ENCODE measurements at places on chromosomes 4 and X.

DNA sequence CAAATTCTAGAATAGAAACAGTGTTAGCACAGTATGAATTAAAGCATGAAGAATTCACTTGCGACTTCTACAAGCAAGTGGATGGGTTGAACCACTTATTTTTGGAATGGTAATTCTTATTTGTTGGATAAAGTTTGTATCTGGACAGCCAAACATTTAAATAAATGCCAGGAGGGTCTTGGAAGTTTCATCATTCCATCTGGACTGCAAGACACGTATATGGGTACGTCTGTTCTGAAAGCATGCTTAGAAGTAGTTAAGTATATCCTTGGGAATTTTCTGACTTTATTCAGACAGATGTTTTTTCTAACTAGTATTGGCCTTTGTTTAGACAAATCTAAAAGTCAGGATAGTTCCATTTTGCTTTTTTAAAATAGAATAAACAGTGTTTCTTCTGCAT is 77.5 kb upstream of the CASK start:
- no peak for DNase-seq

DNA sequence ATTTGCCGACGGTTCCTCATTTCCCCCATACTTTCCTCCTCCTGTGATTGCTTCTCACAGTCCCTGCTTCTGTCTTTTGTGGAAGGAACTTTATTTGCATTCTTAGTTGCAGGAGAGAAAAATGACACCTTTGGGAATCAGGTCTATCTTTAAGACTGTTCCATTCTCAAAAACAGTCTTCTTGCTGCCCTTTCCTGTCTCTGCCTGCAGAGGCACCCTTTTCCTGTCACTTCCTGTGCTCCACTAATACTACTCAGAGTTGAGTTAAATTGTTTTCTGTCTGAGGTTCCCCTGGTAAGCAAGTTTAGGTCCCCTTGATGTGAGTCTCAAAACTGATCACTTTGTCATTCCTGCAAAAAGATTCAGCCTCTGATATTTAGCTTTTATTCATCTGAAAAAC is 208.8 kb upstream of the CLNK start:
- peak; percentile 9 for DNase-seq

- DNase-seq, result no peak
Observed at GRCh38 chrX:44898411-44899221, 25.6 kb downstream of the KDM6A start.

- DNase-seq, result no peak
Observed at GRCh38 chrX:105323928-105324327, 103.4 kb upstream of the TEX13A start.

GRCh38 chrX:42094218-42094617 is 170.9 kb upstream of the CASK start:
- no peak for DNase-seq

- DNase-seq, result no peak
Observed at GRCh38 chr4:185384930-185385331, 10.8 kb downstream of the LRP2BP start.

- no peak for DNase-seq
Observed at GRCh38 chr4:181897935-181898334, 345.3 kb upstream of the TENM3 start.

GRCh38 chr4:6957148-6957520 is 47.5 kb downstream of the TBC1D14 start:
- DNase-seq, result no peak

GRCh38 chr4:170247596-170247995 is 157.8 kb upstream of the AADAT start:
- DNase-seq, result no peak

GRCh38 chr4:77193511-77194102 is 36.6 kb downstream of the CCNG2 start:
- DNase-seq, result peak; percentile 84

GRCh38 chr4:120007191-120007871 is 59.3 kb downstream of the MAD2L1 start:
- no peak for DNase-seq

DNA sequence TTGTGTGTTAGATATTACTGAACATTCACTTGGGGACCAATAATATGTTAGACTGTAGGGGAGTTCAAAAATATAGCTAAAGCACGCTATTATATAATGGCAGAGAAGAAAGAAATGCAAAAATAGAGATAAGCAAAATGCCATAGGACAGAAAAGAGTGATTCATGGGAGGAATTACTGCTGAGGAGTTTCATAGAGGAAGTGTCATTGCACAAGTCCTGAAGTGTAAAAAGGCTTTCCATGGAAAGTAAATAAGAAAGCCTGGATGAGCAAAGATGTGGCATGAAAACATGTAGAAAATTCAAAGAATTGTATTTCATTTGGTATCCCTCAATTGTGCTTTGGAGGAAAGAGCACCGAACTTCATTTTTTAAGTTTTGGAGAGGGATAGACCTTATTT is 14.5 kb downstream of the HMGB2 start:
- DNase-seq, result no peak

GRCh38 chrX:148298737-148299136 is 201.7 kb upstream of the AFF2 start:
- no peak for DNase-seq

- no peak for DNase-seq
Observed at GRCh38 chr4:151227731-151228130, 49.2 kb upstream of the PRSS48 start.

- no peak for DNase-seq
Observed at GRCh38 chr4:98245226-98245625, 16.0 kb upstream of the RAP1GDS1 start.

GRCh38 chr4:101593666-101594065 is 196.9 kb upstream of the BANK1 start:
- DNase-seq, result no peak

DNA sequence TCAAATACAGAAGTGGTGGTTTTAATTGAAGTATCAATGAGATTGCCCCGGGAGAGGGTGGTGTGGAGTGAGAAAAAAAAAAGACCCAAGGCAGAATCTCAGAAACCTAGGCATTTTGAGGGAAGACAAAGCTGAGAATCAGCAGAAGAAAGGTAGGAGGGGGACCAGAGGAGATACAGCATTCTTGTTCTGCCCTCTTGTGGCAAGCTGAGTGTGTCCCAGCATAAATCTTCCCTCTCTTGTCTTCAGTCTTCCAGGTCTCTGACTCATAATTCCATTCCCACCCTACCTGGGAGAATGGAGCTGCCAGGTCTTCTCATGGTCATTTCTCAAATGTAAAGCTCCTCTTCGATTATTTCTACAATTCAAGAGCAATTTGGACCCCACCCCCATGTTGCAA is 32.7 kb upstream of the MAGED1 start:
- peak; percentile 5 for DNase-seq

GRCh38 chrX:12770440-12770839 is 20.8 kb upstream of the PRPS2 start:
- peak; percentile 10 for DNase-seq

- no peak for DNase-seq
Observed at GRCh38 chr4:144592264-144592663, 53.7 kb upstream of the HHIP start.

DNA sequence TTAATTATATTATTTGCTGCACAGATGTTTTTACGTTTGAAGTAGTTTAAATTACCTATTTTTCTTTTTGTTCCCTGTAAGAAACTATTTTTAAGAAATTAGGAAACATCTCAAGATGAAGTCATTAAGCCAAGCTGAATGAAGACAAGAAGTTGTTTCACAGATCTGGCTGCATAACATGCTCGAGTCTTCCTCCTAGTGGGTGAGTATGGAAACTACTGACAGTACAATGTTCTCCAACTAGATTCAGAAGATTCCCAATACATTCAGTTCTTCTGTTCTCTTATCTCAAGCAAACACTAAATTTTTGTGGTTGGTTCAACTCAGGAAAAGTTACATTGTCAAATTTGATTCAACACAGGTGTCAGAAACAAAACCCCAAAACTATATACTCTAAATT is 256.8 kb upstream of the VCX start:
- DNase-seq, result peak; percentile 18

- no peak for DNase-seq
Observed at GRCh38 chrX:68826113-68826980, 2.5 kb upstream of the EFNB1 start.

DNA sequence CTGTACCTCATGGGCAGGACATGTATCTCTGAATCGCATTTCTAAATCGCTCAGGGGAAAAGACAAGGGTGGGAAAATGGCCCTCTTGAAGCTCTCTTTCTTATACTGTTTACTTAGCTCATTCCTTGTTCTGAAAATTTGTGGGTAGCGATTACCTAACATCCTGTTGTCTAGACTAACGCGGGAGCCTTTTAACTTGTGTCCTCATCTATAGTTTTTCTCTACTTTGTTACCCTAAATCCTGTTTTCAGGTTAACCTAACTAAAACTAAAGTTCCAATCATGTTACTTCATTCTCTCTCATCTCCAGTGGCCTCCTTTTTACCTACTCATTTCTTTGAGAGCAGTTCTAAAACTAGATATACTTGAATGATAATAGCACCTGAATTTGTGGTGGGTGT is 45.0 kb downstream of the SNX25 start:
- DNase-seq, result no peak

DNA sequence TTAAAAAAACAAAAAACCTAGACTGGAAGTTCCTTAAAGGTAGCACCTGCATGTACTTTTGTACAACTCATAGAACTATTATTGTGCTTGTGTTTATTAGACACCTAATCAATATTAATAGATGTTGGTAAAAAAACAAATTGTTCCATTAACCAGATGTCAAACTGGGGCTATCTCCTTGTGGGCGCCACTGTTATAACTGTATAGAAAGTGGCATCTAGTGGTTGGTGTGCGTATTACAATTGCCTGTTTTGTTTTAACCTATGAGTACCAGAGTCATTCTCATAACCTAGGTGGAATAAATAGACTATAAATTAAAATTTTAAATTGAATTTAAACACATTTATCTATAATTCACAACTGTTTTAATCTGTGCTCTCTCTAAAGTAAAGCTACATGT is 97.4 kb downstream of the COL4A5 start:
- peak; percentile 5 for DNase-seq

- no peak for DNase-seq
Observed at GRCh38 chrX:57985951-57986350, 75.7 kb upstream of the ZXDA start.

DNA sequence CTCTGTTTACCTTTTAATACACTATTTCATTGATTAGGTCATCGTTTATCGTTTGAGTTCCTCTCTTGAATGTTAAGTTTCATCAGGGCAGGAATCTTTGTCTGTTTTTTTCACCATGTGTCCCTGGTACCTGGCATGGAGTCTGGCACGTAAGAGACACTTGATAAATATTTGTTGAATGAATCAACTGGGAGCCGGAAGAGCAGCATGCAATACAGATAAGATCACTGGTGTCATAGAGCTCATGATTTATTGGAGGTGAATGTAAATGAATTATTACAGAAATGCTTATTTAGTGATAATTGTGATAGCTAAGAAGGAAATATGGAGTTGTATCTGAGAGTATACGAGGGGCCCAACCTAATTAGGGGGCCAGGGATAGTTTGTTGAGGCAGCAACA is 62.8 kb downstream of the UCHL1 start:
- no peak for DNase-seq

GRCh38 chr4:155400893-155401292 is 24.1 kb upstream of the MAP9 start:
- DNase-seq, result no peak

- DNase-seq, result peak; percentile 2
Observed at GRCh38 chr4:59570860-59571476, 1629.2 kb upstream of the ADGRL3 start.

DNA sequence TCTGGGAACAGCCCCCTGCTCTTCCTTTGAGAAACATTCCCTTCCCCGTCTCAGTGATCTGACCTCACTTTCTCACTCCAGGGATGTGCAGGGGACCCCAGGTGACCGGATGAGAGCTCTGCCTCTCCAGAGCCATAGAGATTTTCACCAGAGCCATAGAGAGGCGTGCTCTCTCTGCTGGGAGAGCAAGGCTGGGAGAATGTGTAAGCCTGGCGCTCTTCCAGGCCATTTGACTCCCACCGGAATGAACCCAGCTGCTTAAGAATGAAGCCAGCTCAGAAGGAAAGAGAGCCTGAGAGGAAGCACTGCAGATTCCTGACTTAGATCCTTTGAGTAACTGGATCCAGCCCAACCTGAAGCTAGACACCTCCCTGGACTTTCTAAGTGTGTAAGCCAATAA is 106.4 kb downstream of the DHX15 start:
- DNase-seq, result no peak

- no peak for DNase-seq
Observed at GRCh38 chr4:107683873-107684272, 36.2 kb downstream of the PAPSS1 start.

DNA sequence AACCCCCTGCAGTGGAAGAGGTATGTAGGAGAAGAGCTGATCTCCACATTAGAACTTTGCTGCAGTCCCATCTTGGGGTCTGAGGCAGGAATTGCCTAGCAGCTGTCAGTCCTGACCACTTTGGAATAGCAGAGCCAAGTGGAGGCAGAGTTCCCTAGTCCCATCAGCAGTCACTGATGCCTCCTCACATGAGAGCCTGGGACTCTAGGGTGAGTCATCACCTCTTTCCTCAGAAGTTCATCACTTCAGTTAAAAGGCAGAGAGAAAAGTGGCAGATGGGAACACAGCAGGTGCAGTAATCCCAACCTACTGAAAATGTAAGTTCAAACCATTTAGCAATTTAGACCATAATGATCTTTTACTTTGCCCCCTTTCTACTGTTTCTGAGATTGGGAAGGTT is 73.9 kb upstream of the MED14 start:
- DNase-seq, result no peak

DNA sequence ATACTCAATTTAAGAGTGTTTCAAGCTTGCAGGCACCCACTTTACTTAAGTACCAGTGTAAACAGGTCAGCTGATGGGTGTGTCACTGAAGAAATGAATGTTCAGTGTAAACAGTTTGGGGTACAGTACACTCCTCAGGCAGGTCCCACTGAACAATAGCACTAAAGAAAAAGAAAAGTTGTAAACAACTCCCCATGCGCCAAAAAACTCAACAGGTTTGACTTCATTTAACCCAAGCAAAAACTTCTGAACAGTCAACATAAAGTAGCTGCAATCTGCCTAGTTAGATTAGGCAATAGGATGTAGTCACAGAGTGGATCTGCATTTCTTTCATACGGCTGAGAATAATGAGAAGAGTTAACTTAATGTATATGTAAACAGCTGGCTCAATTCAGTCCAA is 93.2 kb downstream of the FAM13A start:
- no peak for DNase-seq

GRCh38 chr4:184568770-184569169 is 80.5 kb downstream of the CASP3 start:
- DNase-seq, result no peak

DNA sequence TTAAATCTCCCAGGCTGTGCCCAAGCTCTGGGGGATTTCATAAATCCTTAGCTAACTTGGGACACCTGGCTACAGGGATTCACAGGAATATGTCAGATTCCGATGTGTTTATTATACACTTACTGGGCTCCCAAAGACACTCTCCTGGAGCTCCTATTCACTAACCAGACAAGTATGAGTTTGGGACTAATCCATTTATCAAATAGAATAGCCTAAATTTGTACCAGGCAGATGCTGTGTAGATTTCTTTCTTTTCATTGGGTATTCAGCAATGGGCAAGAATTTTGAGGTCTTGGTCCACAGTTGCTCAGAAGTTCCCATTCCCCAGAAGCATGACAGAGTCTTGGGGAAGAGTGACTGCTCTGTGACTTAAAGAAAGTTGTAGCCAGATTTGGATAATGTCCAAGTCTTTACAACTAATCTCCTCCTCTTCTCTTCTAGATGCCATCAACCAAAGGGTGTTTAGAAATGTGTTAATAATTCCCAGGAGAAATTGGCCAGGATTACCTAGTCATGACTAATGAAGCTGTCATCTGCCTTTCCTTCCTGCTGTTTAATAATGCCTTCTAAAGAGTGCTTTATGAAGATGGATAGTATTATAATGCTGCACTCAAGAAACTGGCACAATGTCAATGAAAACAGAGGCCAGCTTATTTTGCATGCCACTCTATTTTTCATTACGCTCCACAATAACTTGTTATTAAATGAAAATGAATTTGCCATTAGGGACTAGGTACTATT is 120.9 kb downstream of the CHIC2 start:
- DNase-seq, result no peak
